ENCODE measurements at places on chromosomes 5 and 9. TPM values are rescaled to one million over a fixed set of nuclear protein-coding genes. Genes with fewer than 3 reads are reported as not detected.

The CYSRT1 gene
- total RNA-seq, result not detected

The SLC34A3 gene
- total RNA-seq, result not detected

The SCGB3A2 gene
- total RNA-seq, result not detected

The PCDHGA12 gene
- total RNA-seq, result 7.9 TPM

- no peak for DNase-seq
Observed at GRCh38 chr5:137220523-137220927, 278.6 kb downstream of the SPOCK1 start.

- no peak for DNase-seq
Observed at GRCh38 chr5:51860532-51861018, 477.3 kb downstream of the ISL1 start.

DNA sequence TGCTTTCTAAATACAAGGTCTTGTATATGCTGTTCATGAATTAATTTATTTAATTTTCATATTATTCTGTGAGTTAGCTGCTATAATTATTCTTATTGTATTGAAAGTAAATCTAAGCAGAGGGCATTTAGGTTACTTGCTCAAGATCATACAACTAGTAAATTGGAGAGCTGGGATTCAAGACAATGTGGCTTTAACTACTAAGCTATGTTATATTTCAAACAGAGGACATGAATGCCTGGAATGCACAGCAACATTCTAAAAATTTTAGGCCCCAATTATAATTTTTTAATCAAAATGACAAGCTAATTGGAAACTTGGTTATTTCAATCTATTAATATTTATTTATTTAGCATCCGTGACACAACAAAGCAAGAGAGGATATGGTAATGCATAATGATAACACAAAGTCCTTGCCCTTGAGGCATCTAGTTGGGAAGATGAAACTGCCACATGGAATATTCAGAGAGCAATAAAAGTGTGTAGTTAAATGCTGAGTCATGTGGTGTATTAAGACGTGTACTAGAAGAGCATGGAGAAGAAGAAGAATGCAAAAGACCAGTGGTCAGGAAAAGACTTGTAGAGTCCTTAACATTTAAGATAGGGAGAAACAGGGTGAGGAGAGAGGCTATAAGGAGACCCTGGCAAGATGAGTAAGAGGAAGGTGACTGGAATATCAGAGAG lies 24.4 kb downstream of the CTXN3 start:
- DNase-seq, result no peak
